Activated CD8-positive, alpha-beta memory T cell treated with anti-CD3 and anti-CD28 coated beads, Interleukin-2, amount 10 ng/mL, durations not matched to agents 7 days and 5 days (primary cell): ENCODE measurements at places on chromosomes 1 and 21. TPM values are rescaled to one million over a fixed set of nuclear protein-coding genes. Genes with fewer than 3 reads are reported as not detected.

The AK5 gene
- not detected for total RNA-seq

DNA sequence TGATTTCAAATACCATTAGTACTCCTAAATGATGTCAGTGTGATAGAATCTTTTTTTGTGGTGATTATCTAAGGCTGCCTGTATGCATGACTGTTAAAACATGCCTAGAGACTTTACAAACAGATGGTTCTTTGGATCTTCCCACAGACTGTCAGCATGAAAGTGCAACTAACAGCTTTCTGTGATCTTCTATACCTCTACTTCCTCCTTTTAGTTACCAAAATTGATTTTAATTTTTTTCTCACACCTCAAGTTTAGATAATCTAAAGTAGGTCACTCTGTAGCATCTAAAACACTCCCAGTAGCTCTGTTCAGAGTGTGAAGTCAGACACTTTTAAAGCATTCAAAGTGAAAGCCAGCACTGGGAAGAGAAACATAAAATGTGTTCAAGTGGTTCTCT is 534.5 kb downstream of the PTPRC start:
- no peak for DNase-seq

DNA sequence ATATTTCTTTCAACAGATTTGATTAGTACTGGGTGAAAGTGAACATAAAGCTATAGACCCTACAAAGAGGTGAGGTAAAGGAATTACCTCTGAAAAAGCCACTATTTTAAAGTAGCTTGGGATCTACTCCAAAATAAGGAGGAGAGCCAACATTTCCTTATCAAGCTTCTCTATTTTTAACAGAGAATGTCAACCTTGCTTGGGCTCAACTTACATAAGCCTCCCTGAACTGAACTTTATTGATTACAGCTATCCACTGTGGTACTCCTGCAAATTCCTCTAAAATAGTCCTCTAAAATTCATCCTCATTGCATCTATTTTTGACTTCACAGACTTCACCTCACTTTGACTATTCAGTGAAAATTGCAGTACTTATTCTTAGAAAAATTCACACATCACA is 10.3 kb downstream of the ZNHIT6 start:
- DNase-seq: no peak

- DNase-seq: no peak
Measured at GRCh38 chr1:235724730-235725129, 75.1 kb upstream of the GNG4 start.

The L1TD1 gene
- total RNA-seq: not detected

- DNase-seq: peak; percentile 51
Measured at GRCh38 chr1:18950401-18951026, 6.0 kb downstream of the IFFO2 start.

The WNT3A gene
- not detected for total RNA-seq

The E2F2 gene
- 77.4 TPM for total RNA-seq

The NUDT4B gene
- total RNA-seq: not detected

DNA sequence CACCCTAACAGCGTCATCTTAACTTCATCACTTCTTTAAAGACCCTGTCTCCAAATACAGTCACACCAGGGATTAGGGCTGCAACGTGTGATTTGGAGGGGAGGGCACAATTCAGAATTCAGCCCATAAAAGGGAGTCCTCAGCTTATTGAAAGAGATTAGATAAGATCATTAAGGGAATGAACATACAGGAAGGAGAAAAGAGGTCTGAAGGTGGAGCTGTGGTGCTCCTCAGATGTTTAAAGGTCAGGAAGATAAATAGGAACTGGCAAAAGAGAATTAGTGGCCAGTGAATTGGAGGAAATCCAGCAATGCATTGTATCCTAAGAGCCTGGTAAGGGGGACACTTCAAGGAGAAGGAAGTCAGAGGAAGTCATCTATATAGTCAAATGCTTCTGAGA is 113.5 kb downstream of the PROX1 start:
- no peak for DNase-seq

The FCRL1 gene
- not detected for total RNA-seq

The SLAMF7 gene
- 126 TPM for total RNA-seq

GRCh38 chr21:36388835-36389234 is 3.6 kb downstream of the CHAF1B start:
- no peak for DNase-seq

DNA sequence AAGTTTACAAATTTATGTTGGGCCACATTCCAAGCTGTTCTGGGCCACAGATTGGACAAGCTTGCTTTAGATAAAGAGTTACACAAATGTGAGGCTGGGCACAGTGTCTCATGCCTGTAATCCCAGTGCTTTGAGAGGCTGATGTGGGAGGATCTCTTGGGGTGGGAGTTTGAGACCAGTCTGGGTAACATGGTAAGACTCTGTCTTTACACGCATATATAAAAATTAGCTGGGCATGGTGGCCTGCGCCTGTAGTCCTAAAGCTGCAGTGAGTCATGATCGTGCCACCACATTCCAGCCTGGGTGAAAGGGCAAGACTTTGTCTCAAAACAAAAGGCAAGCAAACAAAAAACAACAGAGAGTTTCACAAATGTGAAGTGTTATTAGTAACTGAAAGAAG is 5.9 kb upstream of the VCAM1 start:
- DNase-seq: peak; percentile 48

- DNase-seq: no peak
Measured at GRCh38 chr1:93702828-93703183, 21.2 kb upstream of the BCAR3 start.

DNA sequence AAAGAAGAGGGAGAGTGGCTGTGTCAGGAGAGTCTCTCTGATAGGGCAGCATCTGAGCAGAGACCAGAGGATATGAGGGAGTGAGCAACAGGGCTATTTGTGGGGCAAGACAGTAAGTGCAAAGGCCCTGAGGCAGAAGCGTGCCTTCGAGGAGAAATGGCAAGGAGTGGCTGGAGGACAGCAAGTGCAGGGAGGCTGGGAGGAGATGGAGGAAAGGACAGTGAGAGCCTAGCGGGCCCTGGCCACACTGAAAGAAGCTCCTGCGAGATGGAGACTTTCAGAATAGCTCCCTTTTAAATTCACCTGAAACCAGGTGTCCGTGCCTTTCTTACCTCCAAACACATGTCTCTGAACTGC is 25.2 kb downstream of the EXOC8 start:
- DNase-seq: peak; percentile 28

GRCh38 chr1:176878750-176879536 is 285.6 kb downstream of the ASTN1 start:
- no peak for DNase-seq

The SH2D2A gene
- total RNA-seq: 205 TPM

The CCDC17 gene
- 3.9 TPM for total RNA-seq

The ST6GALNAC3 gene
- 0.26 TPM for total RNA-seq

DNA sequence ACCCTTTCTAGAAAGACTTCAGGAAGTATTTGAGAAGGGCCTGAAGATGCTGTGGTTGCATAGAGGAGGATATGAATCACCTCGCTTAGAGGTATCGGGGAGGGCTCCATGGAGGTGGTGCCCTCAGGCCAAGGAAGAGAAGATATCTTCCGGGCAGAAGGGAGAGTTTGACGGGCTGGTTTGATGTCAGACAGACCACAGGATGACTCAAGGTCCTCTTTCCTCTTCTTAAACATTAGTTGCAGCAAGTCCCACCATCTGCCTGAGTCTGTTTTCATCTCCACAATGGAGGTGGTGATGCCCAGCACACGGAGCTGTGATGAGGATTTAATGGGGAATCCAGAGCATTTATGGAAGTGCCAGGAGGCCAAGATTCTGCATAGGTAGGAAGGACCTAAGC is 25.1 kb upstream of the RUNX3 start:
- DNase-seq: peak; percentile 94

DNA sequence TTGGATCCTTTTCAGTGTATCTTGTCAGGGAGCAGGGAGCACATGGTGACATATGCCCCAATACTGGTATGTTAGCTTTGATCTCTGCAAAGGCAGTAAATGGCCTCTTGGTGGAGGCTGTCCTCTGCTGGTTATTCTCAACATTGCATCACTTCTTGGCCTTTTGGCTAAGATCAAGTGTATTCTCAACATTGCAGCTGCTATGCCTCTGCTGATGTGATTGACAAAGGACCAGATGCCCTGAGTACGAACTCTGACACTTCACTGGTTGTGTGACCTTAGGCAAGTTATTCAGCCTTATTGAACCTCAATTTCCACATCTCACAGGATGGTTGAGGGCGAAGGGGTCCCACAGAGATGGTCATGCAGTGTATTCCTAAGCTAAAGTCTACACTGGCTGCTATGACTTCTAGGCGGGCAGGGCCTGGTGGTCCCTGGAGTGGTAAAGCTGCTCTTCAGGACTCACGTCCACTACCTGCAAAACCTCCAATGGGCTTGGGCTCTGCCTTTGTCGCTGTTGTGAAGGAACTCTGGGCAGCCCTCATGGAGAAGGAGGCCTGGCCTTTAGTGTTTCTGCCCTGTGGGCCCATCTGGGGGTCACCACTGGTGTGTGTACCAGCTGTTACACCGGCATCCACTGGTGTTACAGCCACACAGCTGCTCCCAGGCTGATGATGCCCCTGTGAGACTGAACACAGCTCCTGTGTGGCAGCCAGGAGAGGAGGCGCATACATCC is 64.8 kb downstream of the DNTTIP2 start:
- peak; percentile 67 for DNase-seq

DNA sequence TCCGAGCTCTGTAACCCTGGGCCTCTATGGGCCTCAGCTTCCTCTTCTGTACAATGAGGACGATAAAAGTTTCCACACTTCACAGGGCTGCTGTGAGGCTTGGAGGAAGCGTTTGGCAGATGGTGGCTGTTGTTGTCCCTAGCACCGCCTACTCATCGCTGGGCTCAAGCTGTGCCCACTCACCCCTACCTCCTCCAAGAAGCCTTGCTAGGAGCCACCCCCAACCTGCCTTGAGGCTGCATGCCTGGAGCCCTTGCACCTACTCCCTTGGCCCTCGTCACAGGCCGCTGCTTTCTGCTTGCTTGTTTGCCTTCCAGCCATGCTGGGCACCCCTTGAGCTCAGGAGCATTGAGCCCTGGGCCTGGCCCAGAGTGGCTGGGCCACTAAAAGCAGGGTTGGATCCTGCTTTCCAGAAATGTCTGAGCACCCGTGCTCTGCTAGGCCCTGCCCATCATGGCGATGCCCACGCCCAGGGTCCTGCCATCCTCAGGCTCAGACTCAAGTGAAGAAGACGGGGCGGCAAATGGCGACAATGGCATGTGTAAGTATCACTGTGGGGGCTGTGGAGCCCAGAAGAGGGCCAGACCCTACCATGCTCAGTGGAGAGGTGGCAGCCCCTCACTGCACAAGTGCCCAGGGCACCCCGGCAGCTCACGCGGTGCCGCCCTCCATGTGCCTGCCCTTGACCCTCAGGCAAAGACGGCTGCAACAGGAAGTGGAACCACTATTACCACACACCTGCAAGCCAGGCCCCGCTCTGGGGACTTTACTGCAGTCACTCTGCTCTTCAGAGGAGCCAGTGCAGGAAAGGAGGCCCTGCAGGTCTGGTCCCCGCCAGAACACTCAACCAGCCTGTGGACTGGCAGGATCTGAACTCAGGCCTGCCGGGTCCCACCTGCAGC is 9.5 kb downstream of the SH3BGRL3 start:
- peak; percentile 83 for DNase-seq

DNA sequence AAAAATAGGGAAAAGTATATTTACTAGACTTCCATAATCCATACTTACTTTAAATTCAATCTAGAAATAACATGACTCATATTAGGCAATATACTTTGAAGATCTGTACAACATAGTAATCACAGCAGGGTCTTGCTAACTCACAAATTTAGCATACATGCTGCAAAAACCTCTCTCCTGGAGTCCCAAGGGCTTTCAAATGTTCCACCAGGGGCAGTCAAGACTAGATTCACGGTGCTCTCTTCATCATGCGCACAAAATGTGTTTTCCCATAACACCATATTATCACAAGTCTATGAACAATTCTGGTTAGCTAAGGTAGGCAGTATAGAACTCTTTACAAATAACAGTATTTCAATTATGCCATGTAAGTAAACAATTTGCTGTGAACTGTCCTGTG is 45.8 kb downstream of the SSX2IP start:
- no peak for DNase-seq

DNA sequence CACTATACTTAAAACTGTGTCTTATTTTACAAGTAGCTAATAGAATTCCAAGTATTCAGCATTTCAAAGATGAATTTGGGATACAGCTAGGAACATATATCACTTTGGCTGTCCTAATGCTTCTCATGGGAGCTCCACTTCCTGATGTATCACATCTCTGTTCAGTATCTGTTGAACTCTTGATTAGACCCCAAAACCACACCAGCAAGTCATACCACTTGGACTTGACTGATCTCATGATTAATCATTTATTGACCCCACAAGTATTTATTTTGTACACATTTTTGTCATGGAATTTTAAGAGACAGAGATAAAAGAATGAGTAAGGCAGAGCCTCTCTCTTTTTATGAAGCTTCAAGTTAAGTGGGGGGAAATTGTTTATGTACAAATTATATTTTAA is 30.0 kb downstream of the TMPRSS15 start:
- no peak for DNase-seq

- peak; percentile 75 for DNase-seq
Measured at GRCh38 chr1:83860490-83861221, 138.3 kb downstream of the TTLL7 start.

GRCh38 chr1:27789540-27790041 is 16.6 kb downstream of the STX12 start:
- no peak for DNase-seq

The ANKRD65 gene
- total RNA-seq: not detected

DNA sequence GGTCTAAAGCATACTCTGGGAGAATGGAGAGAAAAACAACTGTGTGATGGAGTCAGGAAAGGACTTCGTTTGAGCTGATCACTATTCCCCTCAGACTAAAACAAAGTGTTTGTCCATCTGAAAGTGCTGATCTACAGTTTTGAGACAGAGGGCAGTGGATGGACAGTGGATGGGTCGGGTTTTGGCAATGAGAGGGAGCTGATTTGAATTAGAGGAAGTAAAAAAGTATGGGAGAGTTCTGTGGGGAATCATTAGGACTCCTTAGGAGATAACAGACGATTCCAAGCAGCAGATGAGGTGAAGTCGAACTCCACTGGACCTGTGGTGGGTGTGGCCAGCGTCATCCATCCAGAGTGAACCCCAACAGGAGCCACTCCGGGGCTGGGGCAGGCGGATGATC is 62.3 kb downstream of the PTGS2 start:
- no peak for DNase-seq

DNA sequence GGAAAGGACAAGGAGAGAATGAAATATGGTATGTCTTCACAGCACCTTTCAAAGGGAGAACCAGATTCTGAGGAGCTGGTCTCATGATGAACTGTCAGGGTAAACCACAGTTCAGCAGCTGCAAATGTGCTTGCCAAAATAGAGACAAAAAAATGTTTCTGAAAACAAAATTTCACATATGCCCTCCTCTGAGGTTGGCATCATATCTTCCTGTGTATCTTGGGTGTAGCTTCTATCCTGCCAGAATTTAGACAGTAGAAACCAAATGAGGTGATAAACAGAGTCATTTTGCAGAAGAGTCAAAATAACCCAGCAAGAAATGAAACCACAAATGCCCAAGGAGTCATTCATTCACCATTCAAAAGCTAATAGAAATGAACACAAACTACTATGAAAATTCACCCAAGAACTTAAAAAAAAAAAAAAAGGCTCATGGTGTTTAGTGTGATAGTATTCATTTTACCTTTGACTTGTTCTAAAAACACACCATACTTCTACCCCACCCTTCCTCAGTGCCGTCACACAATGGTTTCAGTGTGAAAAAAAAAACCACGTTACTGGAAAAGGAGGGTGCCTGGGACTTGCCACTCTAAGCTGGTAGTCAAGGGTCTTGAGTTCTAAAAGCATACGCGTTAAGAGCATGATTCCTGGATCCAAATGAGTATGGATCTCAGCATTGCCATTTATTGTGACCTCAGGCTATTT is 18.5 kb downstream of the SELL start:
- peak; percentile 61 for DNase-seq
